ENCODE measurements at places on chromosomes 2 and 18.
A peak's percentile ranks its signal among the peaks of the same experiment; 100 is the strongest.

- no peak for DNase-seq
Measured at GRCh38 chr2:226995625-226996041, 159.8 kb downstream of the RHBDD1 start.

- no peak for DNase-seq
Measured at GRCh38 chr2:147827088-147827375, 17.8 kb upstream of the ACVR2A start.

- DNase-seq, result no peak
Measured at GRCh38 chr2:165911981-165912380, 41.6 kb downstream of the TTC21B start.

- DNase-seq, result no peak
Measured at GRCh38 chr18:55552526-55553189, 35.3 kb downstream of the TCF4 start.

DNA sequence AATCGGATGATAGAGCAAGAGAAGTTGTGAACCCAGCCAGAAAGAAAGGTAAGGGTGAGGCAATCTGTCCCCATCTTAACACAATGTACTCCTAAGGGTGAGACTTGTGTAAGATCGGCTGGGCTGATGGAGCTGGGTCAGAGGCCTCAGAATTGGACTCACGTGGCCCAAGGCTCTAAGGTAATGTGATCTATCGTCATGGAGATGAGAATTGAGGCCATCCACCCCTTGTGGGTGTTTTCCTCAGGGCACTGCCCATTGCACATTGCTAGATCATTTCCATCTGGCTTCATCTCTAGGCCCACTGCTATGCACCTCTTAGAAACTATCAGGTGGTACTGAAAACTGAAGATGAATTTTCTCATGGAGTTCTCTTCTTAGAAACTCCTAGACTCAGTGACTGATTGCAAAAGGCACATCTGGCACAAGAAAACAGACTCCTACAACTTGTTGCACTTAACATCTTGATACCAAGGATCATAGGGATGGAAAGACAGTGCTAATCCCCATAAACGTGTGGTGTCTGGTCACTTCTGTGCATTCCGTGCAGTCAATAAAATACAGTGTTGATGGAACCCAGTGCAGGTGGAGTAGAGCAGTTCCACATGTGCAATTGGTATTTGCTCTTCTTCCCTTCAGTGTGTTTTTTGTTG lies 228.9 kb upstream of the FOSL2 start:
- DNase-seq, result no peak

DNA sequence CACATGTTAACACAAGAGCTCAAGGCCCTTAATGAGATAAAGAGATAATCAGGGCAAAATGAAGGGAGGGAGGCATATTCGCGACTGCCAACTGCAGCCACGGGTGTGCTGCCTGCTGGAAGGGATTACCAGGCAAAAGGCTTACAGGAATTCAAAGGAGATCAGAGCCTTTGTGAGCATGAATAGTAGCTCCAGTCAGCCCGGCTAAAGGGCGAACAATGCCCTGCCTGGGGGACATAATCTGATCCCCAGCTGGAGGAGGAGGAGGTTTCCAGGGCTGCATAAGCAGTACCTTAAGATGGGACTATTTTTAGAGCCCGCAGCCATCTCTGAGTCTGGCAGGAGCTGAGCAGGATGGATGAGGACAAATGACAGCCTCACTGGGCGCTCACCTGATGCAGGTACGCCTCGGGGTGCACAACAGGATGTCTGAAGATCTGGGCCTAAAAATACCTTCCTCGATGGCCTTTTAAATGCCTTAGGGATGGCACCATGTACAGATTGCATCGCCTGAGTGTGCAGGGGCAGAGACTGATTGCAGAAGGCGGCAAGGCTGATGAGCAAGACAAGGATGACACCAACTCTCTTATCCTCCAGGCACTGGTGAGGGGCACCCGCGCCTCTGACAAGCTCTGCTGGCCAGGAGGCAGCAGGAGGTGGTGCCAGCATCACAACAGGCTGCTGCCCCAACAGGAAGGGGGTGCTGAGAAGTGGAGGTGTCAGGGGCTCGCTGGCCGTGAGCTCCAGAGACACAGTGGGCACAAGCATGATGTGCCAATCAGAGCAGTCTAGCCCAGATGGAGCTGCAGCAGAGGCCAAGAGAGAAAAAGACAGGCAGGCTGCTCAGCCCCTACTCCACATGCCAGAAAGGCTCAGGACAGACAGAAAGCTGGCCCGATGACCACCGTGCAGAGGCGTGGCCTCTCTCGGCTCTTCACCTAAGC lies 111.4 kb downstream of the EIPR1 start:
- DNase-seq, result no peak

DNA sequence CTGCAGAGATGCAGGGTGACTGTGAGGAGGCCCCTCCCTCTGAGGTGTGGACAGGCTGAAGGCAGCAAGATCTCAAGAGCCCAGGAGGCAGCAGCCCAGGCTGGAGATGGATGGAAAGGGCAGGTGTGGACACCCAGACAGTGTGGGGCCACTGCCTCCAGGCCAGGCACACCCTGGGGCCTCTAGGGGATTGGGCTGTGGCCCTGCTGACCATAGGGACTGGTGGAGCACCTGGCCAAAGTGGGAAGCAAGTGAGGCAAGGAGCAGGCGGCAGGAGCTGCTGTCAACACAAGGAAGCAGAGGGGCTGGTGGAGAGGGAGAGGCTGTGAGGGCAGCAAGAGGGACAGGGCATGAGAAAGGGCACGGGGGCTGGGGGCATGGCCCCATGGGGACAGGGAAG lies 10.8 kb downstream of the SNED1 start:
- no peak for DNase-seq

GRCh38 chr2:54239427-54239826 lies 16.6 kb downstream of the TSPYL6 start:
- DNase-seq, result no peak

GRCh38 chr2:173653432-173653805 lies 298.7 kb downstream of the CDCA7 start:
- no peak for DNase-seq

DNA sequence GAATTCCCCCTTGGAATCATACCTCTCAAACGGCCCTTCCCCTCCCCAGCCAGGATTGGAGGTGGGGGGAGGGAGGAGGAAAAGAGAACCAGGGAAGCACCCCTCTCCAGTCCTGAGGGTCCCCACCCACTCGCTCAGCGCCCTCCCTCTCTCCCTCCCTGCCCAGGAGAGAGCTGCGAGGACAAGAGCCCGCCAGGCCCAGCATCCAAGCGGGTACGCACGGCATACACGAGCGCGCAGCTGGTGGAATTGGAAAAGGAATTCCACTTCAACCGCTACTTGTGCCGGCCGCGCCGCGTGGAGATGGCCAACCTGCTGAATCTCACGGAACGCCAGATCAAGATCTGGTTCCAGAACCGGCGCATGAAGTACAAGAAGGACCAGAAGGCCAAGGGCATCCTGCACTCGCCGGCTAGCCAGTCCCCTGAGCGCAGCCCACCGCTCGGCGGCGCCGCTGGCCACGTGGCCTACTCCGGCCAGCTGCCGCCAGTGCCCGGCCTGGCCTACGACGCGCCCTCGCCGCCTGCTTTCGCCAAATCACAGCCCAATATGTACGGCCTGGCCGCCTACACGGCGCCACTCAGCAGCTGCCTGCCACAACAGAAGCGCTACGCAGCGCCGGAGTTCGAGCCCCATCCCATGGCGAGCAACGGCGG lies 14.4 kb downstream of the HOXD3 start:
- DNase-seq, result no peak

- DNase-seq, result peak; percentile 73
Measured at GRCh38 chr2:64609227-64609941, 44.3 kb downstream of the SERTAD2 start.

GRCh38 chr18:77016936-77017335 lies 115.6 kb downstream of the MBP start:
- DNase-seq, result no peak

- peak; percentile 10 for DNase-seq
Measured at GRCh38 chr2:63993871-63994270, 25.4 kb downstream of the VPS54 start.

- no peak for DNase-seq
Measured at GRCh38 chr2:67802291-67802690, 260.5 kb downstream of the C1D start.

DNA sequence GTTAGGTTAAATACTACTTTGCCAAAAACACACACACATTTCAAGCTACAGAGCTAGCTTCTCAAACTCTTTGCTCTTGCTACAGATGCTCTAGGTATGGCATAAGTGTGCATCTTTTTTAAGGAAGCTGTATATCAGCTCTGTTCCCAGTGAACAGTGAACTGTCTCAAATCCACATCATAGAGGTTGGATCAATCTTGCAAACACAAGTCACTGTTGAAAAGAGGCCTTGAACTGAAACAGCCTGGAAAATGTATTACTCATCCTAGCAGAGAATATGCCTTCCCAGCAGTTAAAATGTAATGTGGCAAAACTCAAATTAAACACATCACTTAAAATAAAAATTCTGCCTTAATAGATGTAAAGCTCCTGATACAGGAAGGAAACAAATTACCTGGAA lies 151.8 kb downstream of the WDPCP start:
- no peak for DNase-seq

DNA sequence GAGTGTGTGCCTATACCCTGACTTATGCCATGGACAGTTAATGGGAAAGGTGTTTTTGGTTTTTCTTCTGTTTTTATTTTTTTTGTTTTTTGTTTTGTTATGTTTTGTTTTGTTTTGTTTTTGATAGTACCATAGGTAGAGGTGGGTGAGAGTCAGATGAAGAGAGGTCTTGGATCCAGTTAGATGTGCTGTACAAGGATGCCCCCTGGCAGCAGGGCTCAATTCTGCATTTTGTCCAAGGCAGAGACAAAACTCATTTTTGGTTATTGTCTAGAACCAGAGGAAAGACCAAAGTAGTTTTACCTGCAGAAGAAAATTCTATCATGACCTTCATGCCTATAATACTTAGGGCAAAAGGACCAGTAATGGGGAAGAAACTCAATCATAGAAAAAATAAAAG lies 48.5 kb downstream of the SLC5A7 start:
- DNase-seq, result no peak

- DNase-seq, result no peak
Measured at GRCh38 chr2:167579826-167580225, 667.6 kb downstream of the STK39 start.

- DNase-seq, result no peak
Measured at GRCh38 chr2:209942426-209942825, 60.0 kb upstream of the RPE start.

- no peak for DNase-seq
Measured at GRCh38 chr18:38932752-38933151, 1367.2 kb upstream of the CELF4 start.

DNA sequence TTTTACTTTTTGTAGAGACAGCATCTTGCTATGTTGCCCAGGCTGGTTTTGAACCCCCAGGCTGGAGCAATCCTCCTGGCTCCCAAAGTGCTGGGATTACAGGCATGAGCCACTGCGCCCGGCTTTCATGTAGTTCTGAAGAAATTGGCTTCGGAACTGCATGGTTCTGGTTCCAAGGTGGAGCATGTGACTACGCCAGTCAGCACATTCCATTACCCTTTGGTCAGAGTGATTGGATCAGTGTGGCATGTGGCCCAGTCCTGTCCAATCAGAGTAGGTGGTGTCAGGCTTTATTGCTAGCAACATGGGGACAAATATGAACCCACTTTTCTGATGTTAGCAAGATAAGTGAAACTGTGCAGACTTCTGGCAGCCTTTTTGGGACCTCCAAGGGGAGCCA lies 16.3 kb upstream of the ATOH8 start:
- DNase-seq, result no peak

GRCh38 chr18:78410094-78410786 lies 569.4 kb upstream of the SALL3 start:
- DNase-seq, result no peak

GRCh38 chr2:159457589-159457988 lies 158.8 kb downstream of the BAZ2B start:
- no peak for DNase-seq

- DNase-seq, result no peak
Measured at GRCh38 chr18:2409906-2410305, 161.4 kb downstream of the METTL4 start.

DNA sequence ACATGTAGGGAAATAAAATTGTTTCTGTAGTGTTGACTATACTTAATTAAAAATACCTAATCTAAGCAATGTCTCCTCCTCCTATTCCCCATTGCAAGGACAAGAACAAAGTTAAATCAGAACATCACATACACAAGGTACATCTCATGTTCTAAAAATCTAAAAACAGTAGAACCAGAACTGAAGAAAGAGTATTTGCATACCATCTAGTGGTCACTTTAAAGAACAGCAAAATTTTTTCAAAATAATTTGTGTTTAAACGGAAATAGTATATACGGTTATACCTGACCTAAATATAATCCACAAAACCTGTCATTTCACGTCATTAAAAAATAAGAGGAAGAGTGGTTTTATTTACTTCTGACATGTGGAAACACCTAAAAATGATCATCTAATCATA lies 294.3 kb upstream of the KCNH7 start:
- DNase-seq, result no peak

GRCh38 chr18:50281972-50282520 lies 723 bp upstream of the MBD1 start:
- no peak for DNase-seq

DNA sequence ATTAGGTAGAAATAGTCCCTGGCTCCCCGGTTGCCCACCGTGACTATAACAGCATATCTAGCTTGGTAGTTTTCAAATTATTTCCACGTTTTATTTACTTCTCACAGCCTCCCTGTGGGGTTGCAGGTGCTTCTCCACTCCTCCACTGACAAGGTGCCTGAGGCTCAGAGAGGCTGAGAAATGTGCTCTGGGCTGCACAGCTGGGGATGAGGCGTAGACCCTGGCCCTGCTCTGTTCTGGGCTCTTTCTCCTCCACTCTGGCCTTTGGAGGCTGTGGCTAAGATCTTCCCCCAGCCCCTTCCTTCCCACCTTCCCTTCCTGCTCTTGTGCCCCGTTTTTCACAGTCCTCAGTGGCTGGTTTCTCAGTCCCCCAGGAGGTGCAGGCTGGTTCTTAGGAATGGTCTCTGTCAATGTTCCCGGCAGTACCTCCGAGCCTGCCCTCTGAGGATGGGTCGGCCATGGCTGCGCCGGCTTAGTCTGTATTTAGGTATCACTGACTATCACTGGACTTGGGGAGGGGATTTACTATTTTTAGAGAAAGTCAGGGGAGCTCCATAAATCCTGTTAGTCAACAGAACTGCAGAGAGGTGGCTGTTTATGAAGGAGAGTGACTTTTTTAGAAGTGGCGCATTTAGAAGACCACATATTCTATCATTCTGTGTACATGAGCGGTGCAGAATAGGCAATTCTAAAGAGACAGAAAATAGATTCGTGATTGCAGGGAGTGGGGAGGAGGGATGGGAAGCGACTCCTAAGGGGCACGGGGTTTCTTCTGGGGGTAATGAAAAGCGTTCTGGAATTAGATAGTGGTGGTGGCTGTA lies 35.0 kb downstream of the HPCAL1 start:
- DNase-seq, result no peak

DNA sequence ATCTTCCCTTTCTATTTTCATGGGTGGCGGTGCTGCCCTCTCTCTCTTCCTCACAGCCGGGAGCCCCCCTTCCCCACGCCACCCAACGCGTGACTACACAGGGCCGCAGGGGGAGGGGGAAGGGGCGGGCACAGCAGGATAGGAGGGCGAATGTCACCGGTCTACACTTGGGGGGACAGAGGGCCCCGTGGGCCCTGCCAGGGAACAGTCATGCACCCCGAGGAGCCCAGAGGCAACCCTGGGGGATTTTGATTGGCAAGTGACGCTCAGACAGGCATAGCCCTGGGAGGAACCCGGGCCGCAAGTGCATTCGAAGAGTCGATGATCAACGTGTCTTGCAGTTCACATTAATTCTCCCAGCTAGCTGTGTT lies 91.1 kb upstream of the ANKRD30BL start:
- DNase-seq, result no peak

- DNase-seq, result peak; percentile 75
Measured at GRCh38 chr2:27735263-27735904, 36.1 kb upstream of the MRPL33 start.

GRCh38 chr2:225231900-225232299 lies 167.6 kb upstream of the NYAP2 start:
- no peak for DNase-seq

- no peak for DNase-seq
Measured at GRCh38 chr2:58871469-58872142, 630.5 kb upstream of the FANCL start.
